ENCODE measurements at places on chromosomes 6 and 20.

- peaks cover 32% of the 10 kb centered on the region for H3K4me1 ChIP-seq
- no peak for DNase-seq
Observed at GRCh38 chr20:49669601-49670189, 44.0 kb downstream of the B4GALT5 start.

GRCh38 chr6:151060766-151061531 is 178.8 kb upstream of the AKAP12 start:
- no peaks in the 10 kb centered on the region for H3K36me3 ChIP-seq
- H3K4me1 ChIP-seq = peaks cover 14% of the 10 kb centered on the region
- DNase-seq = no peak
- no peak overlapping the region for H3K4me3 ChIP-seq

DNA sequence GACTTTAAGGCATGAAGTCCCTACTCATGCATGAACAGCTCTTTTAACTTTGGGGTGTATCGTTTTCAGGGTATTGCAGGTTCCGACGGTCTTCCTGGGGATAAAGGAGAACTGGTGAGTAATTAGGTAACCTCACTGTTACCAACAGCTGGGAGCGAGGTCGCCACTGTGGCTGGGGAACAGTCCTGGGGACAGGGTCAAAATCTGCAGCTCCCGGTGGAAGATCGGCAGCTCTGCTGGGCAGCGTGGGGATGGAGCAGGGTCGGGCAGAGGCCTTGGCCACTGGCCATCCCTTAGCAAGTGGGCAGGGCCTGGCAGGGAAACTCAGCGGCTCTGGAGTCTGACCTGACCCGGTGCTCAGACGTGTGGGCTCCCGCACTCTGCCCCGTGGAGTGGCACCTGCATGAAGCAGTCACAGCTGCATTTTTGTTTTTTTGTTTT is 16.1 kb downstream of the COL9A3 start:
- no peak for DNase-seq
- H3K4me1 ChIP-seq = peaks cover 35% of the 10 kb centered on the region
- H3K4me3 ChIP-seq = peak overlapping the region; percentile 60

DNA sequence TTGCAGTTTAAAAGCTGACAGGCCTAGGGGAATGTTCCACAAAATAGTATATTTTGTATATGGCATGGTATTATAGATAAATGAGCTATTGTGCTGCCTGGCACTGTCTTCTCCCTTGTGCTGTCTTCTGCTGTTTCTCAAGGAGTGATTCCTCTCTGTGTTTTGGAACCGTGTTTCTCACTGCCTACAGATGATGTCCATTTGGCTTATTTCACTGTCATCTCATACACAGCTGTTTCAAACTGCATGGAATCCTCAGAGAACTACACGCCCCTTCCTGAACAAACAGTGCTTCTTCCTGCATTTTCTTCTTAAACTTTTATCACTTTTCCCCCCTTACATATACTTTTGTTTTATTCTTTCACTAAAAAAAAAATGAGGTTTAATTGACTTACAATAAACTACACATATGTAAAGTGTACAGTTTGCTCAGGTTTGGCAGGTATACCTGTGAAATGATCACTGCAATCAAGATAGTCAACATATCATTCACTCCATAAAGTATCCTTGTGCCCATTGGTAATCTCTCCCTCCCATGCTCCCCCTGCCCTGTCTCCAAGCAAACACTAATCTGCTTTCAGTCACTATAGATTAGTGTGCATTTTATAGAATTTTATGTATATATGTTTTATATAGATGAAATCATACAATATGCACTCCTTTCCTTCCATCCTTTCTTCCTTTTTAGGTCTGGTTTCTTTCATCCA is 43.0 kb downstream of the CBFA2T2 start:
- no peaks in the 10 kb centered on the region for H3K36me3 ChIP-seq
- no peak for DNase-seq
- no peak overlapping the region for H3K27ac ChIP-seq
- H3K4me1 ChIP-seq = no peaks in the 10 kb centered on the region

- H3K27me3 ChIP-seq = no peaks in the 10 kb centered on the region
- peaks cover 10% of the 10 kb centered on the region for H3K4me1 ChIP-seq
Observed at GRCh38 chr6:89999154-89999553, 104.9 kb downstream of the GJA10 start.

DNA sequence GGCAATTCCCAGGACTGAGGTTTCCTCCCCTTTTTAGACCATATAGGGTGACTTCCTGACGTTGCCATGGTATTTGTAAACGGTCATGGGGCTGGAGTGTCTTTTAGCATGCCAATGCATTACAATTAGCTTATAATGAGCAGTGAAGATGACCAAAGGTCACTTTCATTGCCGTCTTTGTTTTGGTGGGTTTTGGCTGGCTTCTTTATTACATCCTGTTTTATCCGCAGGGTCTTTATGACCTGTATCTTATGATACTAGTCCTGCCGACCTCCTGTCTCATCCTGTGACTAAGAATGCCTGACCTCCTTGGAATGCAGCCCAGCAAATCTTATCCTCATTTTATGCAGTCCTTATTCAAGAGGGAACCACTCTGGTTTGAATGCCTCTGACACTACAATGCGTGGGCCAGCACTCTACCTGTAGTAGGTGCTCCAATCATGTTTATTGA is 190.1 kb downstream of the KCNQ5 start:
- H3K36me3 ChIP-seq = no peaks in the 10 kb centered on the region
- DNase-seq = no peak
- H3K4me1 ChIP-seq = peaks cover 10% of the 10 kb centered on the region

DNA sequence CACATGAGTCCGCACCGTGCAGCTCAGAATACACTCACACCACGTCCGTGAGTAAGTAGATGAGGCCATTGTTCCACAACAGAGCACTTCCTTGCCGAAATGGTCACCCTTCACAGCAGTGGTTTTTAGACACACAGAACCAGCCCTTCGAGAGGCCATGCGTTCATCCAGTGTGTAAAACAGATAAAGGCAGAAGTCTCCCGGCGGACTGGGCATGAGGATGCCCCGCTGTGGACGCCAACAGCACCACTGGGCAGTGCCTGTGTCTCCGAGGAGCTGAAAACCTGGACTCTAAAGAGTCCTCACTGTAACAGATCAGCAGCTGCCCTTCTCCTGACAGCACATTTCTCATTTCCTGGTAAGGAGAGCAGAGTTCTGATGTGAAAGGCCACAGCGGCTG is 75.2 kb downstream of the WDR27 start:
- no peaks in the 10 kb centered on the region for H3K36me3 ChIP-seq
- no peak overlapping the region for H3K27ac ChIP-seq
- DNase-seq = no peak
- no peak overlapping the region for H3K4me3 ChIP-seq

- no peaks in the 10 kb centered on the region for H3K27me3 ChIP-seq
- no peaks in the 10 kb centered on the region for H3K36me3 ChIP-seq
- H3K4me3 ChIP-seq = no peak overlapping the region
- H3K4me1 ChIP-seq = peaks cover 9% of the 10 kb centered on the region
- DNase-seq = peak; percentile 14
- no peak overlapping the region for H3K27ac ChIP-seq
Observed at GRCh38 chr6:37580176-37580955, 80.7 kb upstream of the CCDC167 start.

- H3K4me1 ChIP-seq = no peaks in the 10 kb centered on the region
- no peaks in the 10 kb centered on the region for H3K36me3 ChIP-seq
- no peak overlapping the region for H3K4me3 ChIP-seq
- no peak overlapping the region for H3K27ac ChIP-seq
- no peaks in the 10 kb centered on the region for H3K27me3 ChIP-seq
- no peak for DNase-seq
Observed at GRCh38 chr20:46963196-46963529, 68.5 kb downstream of the EYA2 start.

DNA sequence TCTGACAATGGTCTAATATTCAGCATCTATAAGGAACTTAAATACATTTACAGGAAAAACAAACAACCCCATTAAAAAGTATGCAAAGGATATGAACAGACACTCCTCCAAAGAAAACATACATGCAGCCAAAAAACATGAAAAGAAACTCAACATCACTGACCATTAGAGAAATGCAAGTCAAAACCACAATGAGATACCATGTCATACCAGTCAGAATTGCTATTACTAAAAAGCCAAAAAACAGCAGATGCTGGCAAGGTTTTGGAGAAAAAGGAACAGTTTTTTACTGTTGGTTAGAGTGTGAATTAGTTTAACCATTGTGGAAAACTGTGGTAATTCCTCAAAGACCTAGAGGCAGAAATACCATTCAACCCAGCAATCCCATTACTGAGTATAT is 339.0 kb upstream of the ADGRB3 start:
- H3K4me1 ChIP-seq = no peaks in the 10 kb centered on the region
- no peaks in the 10 kb centered on the region for H3K27me3 ChIP-seq
- H3K36me3 ChIP-seq = no peaks in the 10 kb centered on the region
- DNase-seq = no peak

GRCh38 chr6:28839443-28840120 is 84.2 kb downstream of the TRIM27 start:
- no peaks in the 10 kb centered on the region for H3K36me3 ChIP-seq
- peaks cover 64% of the 10 kb centered on the region for H3K27me3 ChIP-seq
- peak overlapping the region; percentile 54 for H3K4me3 ChIP-seq
- no peak overlapping the region for H3K27ac ChIP-seq

- H3K27ac ChIP-seq = no peak overlapping the region
- H3K4me3 ChIP-seq = no peak overlapping the region
- H3K27me3 ChIP-seq = no peaks in the 10 kb centered on the region
- H3K36me3 ChIP-seq = no peaks in the 10 kb centered on the region
- H3K4me1 ChIP-seq = peaks cover 56% of the 10 kb centered on the region
Observed at GRCh38 chr20:43744151-43744611, 17.4 kb upstream of the GTSF1L start.

DNA sequence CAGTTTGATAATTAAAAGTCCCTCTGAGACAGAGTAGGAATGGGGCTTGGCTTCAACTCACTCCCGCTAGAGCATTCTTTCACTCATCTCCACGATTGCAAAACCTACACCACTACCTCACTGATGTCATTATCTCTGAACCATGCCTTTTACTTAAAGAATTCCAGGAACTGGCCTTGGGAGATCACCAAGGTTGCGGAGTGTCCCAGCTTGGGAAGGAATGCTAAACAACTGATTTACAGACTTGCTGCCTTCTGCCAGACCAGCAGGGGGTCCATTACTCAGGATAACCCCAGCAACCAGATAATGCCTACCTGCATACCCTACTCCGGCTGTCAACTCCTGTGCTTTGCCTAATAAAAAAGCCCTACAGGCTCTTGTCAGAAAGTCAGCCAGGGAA is 102.2 kb upstream of the RALGAPA2 start:
- DNase-seq = no peak
- H3K27me3 ChIP-seq = no peaks in the 10 kb centered on the region
- no peaks in the 10 kb centered on the region for H3K4me1 ChIP-seq
- no peak overlapping the region for H3K4me3 ChIP-seq
- no peak overlapping the region for H3K27ac ChIP-seq

DNA sequence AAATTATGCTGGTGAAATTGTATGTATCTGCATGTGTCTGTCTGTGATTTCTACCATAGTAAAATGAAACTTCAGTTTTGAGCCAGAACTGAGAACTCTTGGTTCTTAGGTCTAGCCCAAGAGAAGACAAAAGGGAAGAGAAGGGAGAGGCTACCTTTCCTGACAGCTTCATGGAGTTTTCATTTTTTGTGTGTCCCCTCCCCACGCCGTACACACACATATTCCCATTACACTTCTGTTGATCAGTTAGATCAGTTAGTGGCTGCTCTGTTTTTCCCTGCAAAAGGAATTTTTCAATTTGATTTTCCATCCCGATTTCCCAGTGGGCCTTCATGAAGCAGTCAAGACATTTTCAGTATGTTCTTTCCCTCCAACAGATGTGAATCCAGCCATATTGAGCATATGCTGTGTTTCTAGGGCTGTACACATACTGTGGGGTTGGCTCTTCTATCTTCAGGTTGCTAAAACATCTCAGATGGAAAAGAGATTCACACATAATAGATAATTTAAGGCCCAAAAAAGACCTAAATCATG is 52.5 kb downstream of the HIVEP1 start:
- H3K27ac ChIP-seq = no peak overlapping the region
- no peak overlapping the region for H3K4me3 ChIP-seq
- DNase-seq = no peak
- H3K4me1 ChIP-seq = peaks cover 8% of the 10 kb centered on the region

GRCh38 chr6:61711849-61712248 is 574.2 kb downstream of the KHDRBS2 start:
- no peaks in the 10 kb centered on the region for H3K4me1 ChIP-seq
- DNase-seq = no peak
- no peak overlapping the region for H3K4me3 ChIP-seq
